Choroid plexus epithelial cell (primary cell): ENCODE measurements at places on chromosomes 2 and 18.

- DNase-seq, result no peak
Measured at GRCh38 chr2:240138254-240138984, 2.0 kb downstream of the OTOS start.

DNA sequence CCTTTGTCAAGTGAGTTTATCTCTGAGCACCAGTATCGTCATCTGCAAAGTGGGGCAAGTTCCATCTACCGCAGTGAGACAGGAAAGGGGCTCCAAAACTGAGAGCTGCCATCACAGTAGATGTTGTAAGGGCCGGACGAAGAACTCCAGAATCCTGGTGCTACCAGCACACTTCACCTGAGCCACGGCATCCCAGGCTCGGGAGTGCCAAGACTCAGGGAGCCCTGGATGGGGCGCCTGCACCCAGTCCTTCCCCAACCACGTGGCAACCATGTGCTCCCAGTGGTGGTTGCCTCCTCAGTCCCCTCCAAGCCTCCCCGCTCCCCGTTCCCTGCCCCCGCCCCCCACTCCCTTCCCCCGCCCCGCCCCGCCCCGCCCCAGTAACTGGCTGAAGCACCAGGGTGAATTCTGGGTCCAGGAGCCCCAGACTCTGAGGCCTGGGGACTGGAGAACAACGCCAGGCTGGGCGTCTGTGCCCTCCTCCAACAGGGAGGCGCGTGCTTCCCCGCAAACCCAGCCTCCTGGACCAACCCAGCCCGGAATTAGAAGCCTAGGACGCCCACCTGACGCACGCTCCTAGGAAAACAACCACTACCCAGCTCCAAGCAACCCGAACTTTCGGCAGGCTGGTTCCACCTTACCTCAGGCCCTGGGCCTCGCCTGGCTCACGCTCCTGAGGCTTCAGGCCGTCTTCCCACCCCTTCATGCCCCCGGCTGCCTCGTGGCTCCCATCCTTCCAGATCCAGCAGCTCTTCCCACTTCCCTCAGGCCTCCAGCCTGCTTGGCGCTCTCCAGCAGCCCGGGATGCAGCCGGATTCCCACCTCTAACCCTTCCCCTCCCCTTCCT, 67.6 kb downstream of the LAMA3 start:
- DNase-seq, result no peak

GRCh38 chr2:68325056-68325455, 5.3 kb upstream of the CNRIP1 start:
- DNase-seq, result no peak

DNA sequence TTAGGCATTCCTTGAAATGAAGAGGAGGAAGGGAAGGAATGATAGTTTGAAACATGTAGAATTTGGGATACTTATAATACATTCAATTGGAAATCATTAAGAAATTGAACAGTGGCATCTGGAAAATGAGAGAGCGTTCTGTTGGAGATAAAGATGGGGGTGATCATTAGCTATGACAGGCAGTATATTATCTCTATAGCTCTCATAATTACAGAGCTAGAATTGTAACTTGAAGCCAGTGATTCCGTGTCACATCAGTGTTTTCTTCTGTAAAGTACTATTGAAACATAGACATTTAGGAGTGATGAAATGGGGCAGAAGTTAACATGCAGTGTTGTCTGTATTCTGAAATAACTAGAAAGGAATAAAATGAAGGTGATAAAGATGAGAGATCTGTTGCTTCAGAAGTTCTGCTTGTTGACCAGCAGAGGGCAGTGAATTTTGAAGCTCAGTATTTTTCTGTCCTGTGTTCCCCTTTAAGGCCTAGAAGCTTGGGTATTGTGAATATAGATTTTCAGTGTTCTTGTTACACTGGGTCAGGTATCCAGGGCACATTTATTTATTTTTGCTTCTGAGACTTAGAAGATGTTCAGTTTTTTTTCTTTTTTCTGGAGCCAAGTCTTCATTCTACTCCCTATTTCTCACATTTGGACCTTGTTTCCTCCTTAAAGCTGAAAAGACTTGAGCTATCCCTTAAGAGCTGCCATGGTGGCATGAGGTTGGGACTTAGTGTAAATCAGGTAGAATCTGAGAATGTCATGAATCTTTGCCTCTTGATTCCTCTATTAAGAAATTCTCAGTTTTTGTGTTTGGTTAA, 157.4 kb downstream of the TAF4B start:
- DNase-seq, result peak; percentile 93

DNA sequence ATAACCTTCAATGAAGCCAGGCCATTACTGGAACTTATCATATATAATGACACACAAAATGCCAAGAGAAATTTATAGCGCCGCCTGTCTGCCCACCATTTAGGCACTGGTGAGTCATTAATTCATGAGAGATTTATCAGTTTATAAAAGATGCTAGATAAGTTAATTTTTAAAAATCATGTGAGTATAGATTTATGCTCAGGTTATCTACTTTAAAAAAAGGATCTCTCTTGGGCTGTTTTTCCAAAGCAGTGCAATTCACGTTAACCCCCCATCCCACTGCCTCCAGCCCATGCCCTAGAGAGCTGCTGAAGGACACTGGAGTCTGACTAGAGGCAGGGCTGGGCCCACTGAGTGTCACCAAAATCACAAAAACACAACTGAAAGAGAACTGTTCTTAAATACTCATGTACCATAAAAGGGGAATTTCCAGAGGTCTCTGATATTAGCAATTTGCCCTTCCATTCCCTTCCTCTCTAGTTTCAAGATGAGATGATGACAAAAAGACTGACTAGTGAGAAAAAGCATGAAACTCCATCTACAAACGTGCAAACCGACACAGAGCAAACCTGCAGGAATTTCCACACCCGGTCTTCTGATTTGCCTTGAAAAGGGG, 160.8 kb downstream of the BCL2 start:
- no peak for DNase-seq

DNA sequence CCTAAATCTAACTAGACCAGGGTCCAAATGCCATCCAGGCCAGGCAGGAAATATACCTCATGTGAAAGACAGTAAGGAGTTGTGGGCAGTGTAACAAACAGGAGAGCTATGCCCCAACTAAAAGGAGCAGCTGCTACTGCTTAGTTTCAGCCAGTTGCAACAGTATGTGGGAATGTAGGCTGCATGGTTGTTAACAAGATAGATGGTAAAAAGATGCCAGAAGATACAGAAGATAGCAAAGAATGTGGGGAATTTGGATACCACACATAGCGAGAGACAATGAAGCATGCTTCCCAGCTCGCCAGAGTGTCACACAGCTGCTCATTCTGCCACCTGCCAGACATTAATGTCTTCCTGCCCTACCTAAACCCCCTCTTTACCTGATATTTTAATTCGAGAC, 39.4 kb upstream of the CYBRD1 start:
- DNase-seq, result peak; percentile 27

DNA sequence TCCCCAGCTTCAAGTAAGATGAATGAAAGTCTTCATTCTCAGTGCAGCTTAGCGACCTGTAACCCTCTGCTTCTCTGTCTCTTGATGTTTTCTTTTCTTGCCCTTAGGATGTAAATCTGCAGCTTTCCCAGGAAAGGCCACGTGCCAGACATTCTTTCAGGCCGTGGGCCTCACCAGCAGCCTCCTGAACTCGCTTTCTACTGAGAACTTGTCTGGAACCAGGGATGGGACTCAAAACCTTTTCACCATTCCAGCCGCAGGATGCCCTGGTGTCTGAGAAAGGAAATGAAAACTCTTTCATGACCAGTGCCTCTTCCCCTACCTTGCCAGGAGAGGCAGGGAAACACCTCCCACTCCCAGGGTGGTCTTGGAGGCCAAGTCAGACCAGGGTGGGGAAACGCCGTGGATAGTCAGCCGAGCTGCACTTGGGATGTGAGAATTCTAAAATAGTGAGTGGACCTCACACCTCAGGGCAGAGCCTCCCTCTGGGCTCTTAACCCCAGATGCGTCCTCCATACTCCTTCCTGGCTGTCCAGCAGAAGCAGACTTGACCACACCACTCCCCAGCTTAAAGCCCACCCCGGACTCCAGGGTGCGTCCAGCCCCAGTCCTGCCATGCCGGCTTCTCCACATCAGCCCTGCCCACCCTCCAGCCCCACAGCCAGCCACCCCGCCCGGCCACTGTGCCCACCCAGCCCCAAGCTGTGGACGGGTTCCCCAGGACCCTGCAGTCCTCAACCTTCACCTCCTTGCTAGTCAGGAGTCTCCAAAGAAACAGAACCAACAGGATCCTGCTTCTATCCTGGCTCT, 115.5 kb downstream of the TWIST2 start:
- DNase-seq, result peak; percentile 75

DNA sequence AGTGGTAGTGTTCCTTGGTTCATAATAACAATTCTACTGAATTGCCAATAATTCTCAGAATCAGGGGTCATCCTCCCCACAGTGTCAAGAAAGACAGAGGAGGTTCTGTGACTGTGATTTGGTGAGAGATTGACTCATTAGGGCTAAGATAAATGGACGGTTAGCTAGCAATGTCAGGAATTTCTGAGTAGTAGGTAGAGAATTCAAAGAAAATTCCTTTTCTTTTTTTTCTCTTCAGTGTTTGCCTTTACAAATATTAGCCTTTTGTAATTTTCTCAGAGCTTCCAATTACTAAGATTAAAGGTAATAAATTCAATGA, 16.8 kb upstream of the CRIM1 start:
- DNase-seq, result peak; percentile 80

GRCh38 chr2:44645937-44646336, 284.2 kb downstream of the CAMKMT start:
- DNase-seq, result no peak

GRCh38 chr2:138744713-138745112, 35.5 kb downstream of the NXPH2 start:
- no peak for DNase-seq

DNA sequence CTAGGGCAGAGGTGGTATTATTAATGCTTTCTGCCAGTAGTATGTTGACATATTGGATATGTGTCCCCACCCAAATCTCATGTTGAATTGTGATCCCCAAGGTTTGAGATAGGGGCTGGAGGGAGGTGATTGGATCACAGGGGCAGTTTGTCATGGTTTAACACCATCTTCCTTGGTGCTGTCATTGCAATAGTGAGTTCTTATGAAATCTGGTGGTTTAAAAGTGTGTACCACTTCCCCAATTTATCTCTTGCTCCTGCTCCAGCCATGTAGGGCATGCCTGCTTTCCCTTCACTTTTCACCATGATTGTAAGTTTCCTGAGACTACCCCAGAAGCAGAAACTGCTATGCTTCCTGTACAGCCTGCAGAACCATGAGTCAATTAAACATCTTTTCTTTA, 47.1 kb upstream of the THSD7B start:
- DNase-seq, result no peak

- no peak for DNase-seq
Measured at GRCh38 chr2:237147317-237147716, 61.6 kb downstream of the COPS8 start.

- no peak for DNase-seq
Measured at GRCh38 chr2:3475771-3476170, 43.6 kb downstream of the ADI1 start.

GRCh38 chr18:10405816-10406663, 48.4 kb upstream of the APCDD1 start:
- no peak for DNase-seq

GRCh38 chr18:67379981-67380380, 136.5 kb downstream of the DSEL start:
- no peak for DNase-seq

- no peak for DNase-seq
Measured at GRCh38 chr2:75186821-75187220, 12.5 kb downstream of the TACR1 start.

DNA sequence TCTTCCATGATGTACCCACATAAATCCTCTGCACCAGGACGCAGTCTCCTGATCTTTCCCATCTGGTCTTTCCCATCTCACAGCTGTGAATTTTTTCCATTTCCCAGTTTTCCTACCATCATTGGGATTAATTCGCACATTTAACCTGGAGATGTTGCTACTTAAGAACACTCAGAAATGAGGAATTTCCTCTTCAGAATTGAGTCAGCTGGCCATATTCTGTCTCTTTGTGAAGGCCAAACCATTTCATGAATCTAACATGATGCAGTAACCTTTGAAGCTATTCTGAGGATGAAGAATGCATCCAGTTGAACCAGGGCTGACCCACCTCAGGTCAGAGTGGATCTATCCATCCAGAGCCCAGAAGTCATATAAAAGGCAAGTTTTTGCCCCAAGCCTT, 326.8 kb downstream of the SETBP1 start:
- DNase-seq, result no peak

DNA sequence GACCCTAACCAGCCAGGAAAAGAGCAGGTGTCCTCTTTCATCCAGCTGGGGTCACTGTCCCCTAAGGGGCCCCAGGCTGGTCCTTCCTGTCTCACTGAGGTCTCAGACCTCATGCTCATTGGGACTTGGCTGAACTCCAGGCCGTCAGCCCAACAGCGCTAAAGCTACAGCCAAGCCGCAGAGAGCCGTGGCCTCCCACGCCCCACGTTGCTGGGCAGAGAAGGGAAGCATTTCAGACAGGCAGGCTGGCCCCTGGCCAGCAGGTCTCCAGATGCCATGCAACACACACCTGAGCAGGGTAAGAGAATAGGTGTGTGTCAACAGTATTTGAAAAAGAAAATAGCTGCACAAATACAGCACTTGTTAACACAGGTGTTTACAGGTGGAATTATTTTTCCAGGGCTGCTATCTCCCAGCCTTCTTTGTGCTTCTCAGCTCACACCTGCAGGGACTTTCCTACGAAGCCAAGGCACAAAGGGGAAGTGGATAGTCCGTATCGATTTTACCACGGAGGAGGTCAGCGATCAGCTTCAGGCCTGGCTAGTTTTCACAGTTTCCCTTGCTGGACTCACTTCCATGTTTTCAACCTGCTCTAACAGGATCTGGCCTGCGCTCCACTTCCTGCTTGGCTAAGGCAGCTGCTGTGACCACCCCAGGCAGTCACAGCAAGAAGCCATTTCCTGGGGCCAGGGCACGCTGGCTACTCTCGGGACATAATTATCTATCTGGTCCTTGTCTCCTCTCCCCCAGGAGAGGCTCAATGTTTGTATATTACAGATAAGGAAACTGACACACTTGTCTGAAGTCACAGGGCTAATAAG, 156.1 kb upstream of the ID2 start:
- DNase-seq, result peak; percentile 38

GRCh38 chr2:49260979-49261538, 106.7 kb upstream of the FSHR start:
- DNase-seq, result no peak

GRCh38 chr2:164975891-164976290, 20.6 kb upstream of the SLC38A11 start:
- DNase-seq, result no peak

GRCh38 chr2:144833075-144833637, 313.2 kb upstream of the ZEB2 start:
- no peak for DNase-seq

GRCh38 chr18:44171301-44171700, 509.4 kb upstream of the SETBP1 start:
- DNase-seq, result no peak

- no peak for DNase-seq
Measured at GRCh38 chr2:240129731-240130392, 6.2 kb downstream of the COPS9 start.

DNA sequence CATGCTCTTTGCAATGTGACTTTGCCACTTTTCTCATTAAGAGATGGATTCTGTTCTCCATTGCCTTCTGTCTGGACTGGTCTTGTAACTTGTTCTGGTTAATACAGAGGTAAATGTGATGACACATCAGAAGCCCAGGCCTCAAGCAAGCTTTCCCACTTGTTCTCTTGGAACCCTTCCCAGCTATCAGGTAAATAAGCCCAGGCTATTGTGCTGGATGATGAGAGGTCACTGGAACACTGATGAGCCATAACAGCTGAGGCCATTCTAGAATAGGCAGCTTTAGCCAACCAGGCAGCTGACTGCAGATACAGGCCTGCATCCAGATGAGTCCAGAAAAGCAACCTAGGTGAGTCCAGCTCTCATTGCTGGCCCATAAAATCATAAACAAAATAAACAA, 1007.0 kb upstream of the ACVR2A start:
- DNase-seq, result no peak

GRCh38 chr2:8219631-8220355, 462.1 kb upstream of the ID2 start:
- DNase-seq, result no peak
